Brain (organoid and tissue), 16 donors: ENCODE measurements at places on chromosomes 2 and 18. TPM values are rescaled to one million over a fixed set of nuclear protein-coding genes. Genes with fewer than 3 reads are reported as not detected.

- DNase-seq = no peak
Measured at GRCh38 chr2:235419996-235420395, 73.8 kb upstream of the AGAP1 start.

GRCh38 chr18:72848503-72849237 is 19.1 kb downstream of the NETO1 start:
- no peak for DNase-seq

DNA sequence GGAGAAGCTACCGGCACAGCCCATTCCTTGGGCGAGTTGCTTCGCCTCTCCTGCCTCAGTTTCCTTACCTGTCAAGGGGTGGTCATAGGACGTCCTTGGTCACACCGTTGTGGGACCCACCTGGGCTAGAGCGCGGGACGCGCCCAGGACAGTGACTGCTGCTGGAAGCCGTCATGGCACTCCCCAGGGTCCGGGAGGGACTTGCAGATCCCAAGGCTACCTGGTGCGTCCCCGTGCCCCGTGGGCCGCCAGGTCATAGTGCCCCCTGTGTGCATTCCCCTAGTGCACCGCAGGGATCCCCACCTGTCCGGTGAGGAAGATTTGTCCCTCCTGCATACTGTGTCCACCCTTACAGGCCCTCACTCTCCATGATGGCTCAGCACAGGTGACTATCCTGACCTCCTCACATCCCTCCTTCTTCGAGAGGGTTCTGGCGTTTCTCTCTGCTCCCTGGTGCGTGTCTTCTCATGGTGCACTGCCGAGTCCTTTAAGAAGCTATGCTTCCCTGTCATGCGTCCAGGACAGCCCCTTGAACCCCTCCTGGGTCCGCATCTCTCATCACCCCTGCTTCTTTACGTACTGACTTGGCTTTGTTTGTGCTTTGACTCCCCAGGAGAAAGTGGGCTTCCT is 886 bp upstream of the STK25 start:
- no peak for DNase-seq

DNA sequence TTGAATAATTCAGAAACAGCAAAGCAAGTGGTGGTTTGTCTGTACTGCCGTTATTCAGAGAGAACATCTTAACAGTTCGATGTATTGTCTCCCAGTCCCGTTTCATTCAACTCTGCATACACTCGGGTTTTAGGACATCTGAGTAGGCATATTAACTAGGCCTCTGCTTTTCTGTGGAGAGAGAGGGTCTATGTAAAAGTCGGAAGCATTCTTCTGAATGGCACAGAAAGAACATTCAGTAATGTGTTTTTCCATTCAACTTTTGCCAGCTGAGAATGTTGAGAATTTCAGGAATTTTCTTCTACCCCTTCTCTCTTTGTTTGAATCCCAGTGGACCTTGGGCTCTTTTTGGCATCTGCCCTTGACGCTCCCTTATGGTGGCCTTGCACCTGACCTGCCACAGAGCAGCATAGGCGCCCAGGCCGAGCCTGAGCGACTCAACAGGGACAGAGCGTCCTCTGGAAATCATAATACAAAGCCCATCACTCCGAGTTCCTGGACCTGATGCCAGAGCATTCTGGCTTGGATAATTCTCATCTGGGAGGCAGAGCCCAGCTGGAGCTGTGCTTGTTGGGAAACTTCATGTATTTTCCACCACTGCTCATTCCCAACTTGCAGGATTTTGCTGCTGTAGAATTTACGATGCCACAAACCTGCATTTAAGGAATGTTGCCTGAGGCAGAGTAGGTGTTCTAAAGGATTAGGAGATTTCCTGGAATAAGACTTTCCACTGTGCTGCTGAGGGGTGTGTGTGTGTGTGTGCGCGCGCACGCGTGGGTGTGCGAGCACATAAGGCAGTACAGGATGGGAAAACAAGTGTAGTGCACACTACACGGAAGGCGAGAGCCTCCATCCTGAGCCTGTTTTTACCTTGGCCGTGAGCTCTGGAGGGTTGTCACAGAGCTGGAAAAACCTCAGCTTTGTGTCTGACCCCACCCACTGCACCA is 77.2 kb upstream of the TXNDC2 start:
- DNase-seq = peak; percentile 41

DNA sequence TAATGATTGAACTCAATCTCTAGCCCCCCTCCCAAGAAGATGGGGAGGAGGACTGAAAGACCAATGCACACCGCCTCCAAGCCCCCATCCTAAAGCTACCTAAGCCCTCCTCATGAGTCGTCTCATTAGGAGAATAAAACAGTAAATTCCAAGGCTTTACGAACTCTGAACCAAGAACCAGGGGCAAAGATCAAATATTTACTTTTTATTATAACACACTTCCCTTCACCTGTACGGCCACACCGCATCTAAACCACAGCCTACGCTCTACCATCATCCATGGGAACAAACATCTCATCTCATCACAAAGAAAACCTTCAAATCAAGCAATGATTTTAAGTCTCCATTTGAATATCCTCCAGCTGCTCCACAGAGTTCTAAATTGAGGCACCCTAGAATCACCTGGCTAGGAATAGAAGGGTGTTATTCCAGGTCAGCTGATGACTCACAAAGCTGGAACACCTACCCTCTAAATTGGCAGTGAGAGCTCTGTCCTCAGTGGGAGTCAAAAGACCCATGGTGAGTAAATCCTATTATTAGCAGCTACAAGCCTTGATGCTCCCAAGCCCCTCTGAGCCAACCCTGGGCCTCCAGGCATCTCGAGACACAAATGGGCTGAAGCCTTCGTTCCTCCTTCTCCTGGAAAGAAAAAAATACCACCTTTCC is 45.6 kb upstream of the BZW1 start:
- DNase-seq = no peak

DNA sequence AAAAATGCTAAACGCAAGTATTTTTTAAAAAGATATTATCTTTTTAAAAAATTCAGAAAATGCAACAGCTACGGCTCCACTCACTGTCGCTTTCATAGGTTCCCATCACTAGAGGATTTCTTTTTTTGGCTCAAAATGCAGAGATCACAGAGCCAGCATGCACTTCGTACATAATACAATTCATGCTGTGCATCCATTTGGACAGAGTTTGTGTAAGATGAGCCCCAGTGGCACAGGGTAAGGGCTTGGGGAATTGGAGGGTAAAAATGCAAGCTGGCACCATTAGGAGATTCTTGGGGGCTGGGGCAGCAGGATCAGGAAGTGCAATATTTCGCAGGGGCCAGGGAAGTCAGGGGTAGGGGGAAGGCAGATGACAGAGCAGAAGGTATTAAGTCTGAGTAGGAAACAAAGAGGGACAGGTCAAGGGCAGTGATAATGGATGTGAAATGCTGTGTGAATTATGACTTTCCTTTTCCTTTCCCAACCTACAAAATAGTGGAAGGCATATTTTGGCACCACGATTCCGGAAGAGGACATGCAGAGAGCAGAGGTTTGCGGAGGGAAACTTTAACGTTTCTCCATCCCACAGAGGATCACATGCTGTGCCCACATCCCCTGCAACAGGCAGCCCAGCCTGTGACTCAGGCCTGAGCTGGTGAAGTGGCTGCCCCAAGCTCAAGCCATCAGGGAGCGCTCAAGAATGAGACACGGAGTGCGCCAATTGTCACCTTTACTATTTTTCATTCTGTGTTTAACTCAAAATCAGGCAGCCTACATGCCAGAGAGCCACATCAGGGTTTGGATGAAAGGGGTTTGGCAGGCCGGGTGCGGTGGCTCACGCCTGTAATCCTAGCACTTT is 4.7 kb downstream of the CAPG start:
- DNase-seq = peak; percentile 54

- DNase-seq = no peak
Measured at GRCh38 chr2:101788995-101789970, 91.8 kb downstream of the MAP4K4 start.

The ADCYAP1 gene
- polyA plus RNA-seq = 29.7 TPM

The DRC1 gene
- polyA plus RNA-seq = 0.88 TPM

The HAAO gene
- polyA plus RNA-seq = 2.2 TPM

The ALKAL2 gene
- not detected for polyA plus RNA-seq

The REG3G gene
- polyA plus RNA-seq = not detected

The RFX8 gene
- not detected for polyA plus RNA-seq
